ENCODE measurements at places on chromosomes 6 and 20.

DNA sequence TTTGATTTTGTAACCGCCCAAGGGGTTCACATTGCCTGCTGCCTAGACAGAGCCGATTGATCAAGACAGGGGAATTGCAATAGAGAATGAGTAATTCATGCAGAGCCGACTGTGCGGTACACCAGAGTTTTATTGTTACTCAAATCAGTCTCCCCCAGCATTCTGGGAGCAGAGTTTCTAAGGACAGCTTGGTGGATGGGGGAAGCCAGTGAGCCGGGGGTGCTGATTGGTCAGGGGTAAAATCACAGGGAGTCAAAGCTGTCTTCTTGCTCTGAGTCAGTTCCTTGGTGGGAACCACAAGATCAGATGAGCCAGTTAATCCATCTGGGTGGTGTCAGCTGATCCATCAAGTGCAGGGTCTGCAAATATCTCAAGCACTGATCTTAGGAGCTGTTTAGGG is 60.0 kb upstream of the EZR start:
- DNase-seq = no peak

DNA sequence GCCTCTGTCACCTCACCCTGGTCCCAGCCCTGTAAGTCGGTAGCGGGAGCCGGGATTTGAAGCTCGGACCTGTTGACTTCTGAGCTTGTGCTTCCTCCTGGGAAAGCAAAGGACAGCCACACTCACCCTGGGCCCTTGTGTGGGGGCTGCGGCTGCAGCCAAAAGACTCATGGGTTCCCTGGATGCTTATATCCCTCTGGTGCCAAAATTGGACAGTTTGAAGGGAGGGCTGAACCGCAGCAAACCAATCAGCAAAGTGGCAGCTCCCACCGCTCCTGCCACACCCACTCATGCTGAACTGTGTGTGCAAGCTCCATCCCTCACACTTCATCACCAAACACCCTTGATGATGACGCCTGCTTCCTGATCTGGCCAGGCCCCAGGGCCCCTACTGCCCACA is 3.9 kb upstream of the CCN5 start:
- DNase-seq = no peak

DNA sequence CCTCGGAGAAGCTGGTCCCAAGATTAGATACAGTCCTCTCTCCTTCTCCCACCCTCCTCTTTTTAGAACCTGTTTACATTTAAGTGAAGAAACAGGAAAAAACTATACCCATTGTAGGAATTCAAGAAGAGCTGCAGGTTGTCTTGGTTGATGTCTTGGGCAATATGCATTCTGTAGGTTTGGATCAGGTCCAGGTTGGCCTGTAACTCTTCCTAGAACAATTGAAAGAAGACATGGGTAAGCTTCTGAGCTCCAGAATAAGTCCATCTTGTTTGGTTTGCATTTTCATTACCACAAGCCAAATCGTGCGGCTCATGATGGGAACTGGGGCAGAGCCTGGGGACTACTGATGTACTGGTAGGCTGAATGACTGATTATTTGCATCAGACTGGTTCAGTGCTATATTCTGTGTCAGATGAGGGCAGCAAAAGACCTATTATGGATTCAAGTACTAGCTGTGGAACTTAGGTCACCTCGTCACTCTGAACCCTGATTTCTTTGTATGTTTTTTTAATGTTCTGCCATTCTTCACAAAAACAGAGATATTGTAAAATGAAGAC is 20.3 kb upstream of the SLA2 start:
- DNase-seq = no peak

DNA sequence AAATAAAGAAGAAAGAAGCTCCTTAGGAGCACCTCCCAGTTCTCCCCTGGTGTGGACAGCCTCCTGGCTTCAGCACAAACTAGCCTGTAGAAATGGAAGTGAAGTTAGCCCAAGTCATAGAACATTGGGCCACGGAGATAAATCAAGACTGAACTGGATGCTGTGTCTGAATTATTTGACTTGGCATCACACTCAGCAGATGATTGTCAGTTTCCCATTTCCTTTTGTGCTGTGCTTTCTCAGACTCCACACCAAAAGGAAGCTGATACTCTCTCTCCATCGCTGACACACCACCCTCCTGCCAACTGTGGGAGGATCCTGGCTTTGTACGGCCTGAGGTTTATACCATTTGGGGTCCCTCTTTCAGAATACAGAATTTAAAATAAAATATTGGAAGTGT is 209.8 kb downstream of the TFAP2A start:
- DNase-seq = no peak

- DNase-seq = no peak
These were observed 84.5 kb upstream of the QKI start for GRCh38 chr6:163329991-163330390.

- no peak for DNase-seq
These were observed 54.7 kb upstream of the TMEM181 start for GRCh38 chr6:158505194-158505593.

DNA sequence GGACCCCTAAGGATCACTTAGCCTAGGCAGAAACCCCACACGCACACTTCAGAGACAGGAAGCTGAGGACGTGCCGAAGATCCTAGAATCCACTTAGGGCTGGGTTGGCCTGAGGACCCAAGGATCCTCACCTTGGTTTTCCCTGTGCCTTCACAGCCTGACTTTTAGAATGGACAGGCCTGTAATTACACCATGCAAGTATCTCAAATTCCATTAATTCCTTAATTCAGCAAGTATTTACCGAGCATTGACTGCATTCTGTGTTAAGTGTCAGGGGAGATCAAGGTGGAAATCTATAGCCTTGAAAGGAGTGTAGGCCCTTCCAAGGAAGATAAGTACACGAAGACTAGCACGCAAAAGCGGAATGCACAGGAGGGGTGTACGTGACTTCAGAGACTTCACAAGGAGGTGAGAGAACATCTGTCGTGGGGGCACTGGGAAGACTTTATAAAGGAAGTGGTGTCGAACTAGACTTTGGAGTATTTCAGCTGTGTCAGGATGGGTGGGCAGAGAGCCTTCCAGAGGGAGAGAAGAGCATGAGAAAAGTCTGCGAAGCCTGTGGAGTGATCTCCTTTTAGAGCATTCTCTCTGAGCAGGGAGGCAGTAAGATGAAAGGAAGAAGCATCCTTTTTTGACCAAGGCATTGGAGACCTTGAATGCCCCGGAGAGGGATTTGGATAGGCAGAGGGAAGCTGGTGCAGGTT is 4.0 kb downstream of the DSP start:
- no peak for DNase-seq

- no peak for DNase-seq
These were observed 14.2 kb downstream of the SLC22A23 start for GRCh38 chr6:3442431-3443220.

DNA sequence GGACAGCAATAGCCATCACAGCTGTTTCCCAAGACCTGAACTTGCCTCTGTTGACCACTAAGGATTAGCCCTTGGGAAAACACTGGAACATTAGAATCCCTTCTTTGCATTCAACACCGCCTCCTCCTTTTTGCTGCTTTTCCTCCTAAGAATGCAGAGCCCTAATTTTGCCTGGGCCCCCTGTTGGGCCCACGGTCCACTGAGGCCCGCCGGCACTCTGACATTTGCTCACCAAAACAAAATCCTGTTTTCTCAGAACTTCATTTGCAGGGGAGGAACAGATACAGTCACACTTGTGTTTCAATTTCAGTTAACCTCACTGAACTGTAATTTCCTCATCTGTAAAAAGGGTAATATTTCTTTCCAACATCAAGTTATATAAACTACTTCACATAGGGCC is 116.0 kb upstream of the JARID2 start:
- no peak for DNase-seq

DNA sequence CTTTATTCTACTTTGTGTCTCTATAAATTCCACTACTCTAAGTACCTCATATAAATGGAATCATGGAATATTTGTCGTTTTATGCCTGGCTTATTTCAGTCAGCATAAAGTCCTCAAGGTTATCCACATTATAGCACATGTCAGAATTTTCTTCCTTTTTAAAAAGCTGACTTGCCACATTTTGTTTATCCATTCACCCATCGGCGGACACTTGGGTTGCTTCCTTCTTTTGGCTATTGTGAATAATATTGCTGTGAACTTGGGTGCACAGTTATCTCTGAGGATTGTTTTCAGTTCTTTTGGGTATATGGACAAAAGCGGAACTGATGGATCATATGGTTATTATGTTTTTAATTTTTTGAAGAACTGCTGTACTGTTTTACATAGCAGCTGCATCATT is 39.1 kb upstream of the ME1 start:
- no peak for DNase-seq

DNA sequence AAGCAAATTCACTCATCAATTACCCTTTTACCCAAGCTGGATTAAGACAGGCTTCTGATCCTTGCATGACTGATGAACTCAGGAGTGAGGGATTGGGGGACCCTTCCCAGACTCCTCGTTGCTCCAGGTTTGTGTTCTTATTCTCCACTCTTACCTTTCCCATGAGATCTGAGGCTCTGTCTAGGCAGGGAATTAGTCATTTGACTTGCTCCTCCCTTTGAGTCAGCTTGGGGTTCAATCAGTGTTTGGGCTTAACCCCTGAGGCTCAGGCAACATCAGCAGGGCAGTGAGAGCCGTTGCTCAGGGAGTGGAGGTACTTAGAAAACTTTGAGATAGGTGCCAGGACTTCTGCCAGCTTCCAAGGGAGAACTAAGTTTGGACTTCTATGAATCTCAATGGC is 20.7 kb upstream of the TOX2 start:
- no peak for DNase-seq

GRCh38 chr20:45935416-45936046 is 1.0 kb downstream of the PCIF1 start:
- no peak for DNase-seq

- no peak for DNase-seq
These were observed 645 bp downstream of the DDX39B start for GRCh38 chr6:31541059-31541657.

DNA sequence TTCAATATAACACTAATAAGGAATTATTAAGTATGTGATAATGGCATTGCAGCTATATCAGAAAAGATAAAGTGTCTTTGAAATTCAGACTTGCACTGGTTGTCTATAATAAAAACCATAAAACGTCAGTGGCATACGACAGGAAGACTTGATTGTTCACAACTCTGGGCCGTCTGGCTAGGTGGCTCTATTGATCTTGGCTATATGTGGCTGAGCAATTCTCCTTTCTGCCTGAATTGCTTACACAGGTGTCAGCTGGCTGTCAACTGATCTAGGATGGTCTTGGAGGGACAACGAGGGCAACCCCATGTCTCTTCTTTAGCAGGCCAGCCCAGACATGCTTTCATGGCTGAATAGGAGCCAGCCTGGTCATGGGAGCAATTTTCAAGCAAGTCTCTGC is 359.1 kb downstream of the QKI start:
- no peak for DNase-seq

DNA sequence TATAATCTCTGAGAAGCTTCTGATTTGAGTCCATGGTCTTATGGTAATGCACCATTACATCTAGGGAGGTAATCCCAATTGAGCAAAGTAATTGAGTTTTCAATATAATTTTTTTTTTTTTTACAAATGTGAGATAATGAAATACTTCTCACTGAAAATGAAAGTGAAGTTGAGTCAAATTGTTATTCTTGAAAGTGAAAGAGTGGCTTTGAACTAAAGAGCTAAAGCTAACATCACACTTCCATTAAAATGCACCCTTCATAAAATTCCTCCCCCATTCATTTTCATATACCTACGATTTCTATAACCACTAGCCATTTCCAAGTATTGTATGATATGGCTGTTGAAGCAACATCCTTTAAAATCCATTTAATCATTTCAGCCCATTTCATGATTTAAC is 149.1 kb upstream of the IMPG1 start:
- no peak for DNase-seq

DNA sequence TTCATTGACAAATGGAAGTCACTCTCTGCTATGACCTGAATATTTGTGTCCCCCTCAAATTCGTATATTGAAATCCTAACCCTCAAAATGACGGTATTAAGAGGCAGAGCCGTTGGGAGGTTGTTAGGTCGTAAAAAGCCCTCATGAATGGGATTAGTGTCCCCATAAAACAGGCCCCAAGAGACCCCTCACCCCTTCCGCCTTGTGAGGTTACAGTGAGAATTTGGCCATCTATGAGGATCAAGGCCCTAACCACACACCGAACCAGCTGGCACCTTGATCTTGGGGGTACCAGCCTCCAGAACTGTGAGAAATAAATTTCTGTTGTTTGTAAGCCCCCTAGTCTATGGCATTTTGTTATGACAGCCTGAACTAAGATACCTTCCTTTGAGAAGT is 52.5 kb upstream of the SLC22A16 start:
- DNase-seq = no peak

DNA sequence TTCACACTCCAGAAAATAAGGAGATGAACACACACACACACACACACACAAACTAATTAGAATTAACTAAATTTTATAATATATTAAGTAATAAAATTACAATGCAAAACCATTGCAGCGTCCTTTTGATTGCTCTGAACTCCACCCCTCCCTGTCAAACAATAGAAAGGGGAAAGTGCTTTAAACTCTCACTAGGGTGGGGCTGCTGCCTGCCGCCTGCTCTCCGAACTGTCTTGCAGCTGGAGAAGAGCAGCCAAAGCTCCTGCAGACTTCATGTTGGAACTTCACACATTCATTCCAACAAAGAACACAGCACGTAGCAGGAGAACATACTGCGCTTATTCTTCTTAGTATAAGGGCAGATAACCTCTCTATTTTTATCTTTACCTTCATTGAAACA is 83.2 kb downstream of the GCLC start:
- no peak for DNase-seq

DNA sequence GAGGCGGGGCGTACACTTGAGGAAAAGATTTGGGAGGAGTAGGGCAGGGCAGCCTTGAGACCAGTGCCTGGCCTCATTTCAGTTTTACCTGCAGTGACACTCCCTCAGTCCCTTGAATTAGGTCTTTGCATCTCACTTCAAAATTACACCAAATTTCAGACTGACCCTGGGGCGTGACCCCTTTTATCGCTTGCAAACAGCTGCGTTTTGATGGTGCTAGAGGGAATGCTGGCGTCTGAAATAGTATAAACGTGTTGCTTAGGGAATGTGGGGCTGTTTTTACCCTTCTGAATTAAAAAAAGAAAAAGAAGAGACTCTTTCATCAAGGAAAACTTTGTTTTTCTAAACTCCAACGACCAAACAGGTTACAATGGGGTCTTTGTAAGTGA is 21.0 kb downstream of the COL9A1 start:
- no peak for DNase-seq

DNA sequence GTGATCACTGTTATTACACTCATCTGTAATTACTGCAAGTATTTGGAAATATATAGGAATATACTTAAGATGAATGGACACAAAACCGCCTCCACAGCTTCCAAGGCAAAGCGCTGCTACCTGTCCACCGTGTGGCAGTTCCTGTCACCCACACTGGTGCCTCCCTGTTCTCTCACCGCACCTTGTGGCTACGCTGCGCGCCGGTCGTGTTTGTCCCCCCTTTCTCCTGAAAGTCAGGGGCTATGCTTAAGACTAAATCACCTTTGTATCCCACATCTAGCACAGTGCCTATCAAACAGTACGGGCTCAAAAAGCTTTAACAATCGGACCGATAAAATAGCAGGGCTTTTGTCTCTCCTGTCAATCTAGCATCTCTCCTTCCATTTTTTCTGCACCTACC is 23.0 kb downstream of the LY86 start:
- no peak for DNase-seq

GRCh38 chr6:17472653-17473183 is 79.3 kb downstream of the CAP2 start:
- no peak for DNase-seq

- no peak for DNase-seq
These were observed 69.8 kb downstream of the DZANK1 start for GRCh38 chr20:18397030-18397429.

- no peak for DNase-seq
These were observed 331.3 kb upstream of the DEFB112 start for GRCh38 chr6:50381099-50381415.

- no peak for DNase-seq
These were observed 272.5 kb upstream of the CDYL start for GRCh38 chr6:4503700-4504099.

All from SK-N-MC (cell line).